ENCODE measurements at places on chromosomes 11 and 22.
A peak's percentile ranks its signal among the peaks of the same experiment; 100 is the strongest.

DNA sequence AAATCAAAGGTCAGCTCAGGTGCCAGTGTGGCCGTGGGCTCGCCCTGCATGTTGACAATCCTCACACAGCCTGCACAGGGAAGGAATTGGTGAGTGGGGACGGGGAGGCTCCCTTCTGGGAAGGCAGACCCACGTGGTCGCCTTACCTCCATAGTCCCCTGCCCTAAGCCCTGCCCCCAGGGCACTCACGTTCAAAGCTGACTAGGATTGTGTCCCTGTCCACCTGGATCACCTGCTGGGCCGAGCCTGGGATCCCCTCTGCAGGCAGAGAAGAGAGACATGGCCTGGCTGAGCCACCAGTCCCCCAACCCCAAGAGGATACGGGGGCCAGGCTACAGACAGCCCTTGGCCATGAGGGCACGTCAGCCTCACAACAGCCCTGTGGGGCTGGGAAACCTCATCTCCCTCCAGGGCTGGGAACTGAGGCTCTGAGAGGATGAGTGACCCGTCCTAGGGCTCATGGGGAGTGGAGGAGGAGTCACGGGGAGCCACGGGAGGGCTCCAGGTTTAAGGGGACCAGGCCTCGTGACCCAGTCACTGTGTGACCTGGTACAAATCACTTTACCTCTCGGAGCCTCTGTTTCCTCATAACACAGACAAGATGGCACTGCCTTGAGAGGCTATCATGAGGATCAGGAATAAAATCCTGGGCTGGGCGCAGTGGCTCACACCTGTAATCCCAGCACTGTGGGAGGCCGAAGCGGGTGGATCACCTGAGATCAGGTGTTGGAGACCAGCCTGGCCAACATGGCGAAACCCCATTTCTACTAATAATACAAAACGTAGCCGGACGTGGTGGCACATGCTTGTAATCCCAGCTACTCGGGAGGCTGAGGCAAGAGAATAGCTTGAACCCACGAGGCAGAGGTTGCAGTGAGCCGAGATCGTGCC lies 12.1 kb upstream of the SF1 start:
- no peak for DNase-seq

DNA sequence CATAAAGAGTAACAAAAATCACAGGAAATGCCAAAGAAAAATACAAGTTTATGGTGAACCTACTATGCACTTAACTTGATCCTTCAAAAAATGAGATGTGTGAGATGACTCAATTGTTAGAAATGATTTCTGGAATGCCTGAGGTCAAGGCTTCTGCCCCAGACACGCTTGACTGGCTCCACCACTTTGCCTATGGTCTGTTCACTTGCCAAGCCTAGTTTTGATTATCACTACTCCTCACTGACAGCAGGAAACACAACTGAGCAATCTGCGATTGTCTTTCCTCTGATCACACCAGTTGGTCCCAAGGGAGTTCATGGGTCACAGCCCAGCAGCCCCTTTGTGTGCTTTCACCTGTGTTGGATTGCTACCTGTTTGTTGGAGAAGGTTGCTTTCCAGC lies 20.6 kb upstream of the PRDM10 start:
- no peak for DNase-seq

GRCh38 chr11:61164606-61165424 lies 3.6 kb upstream of the VPS37C start:
- DNase-seq, result no peak

- no peak for DNase-seq
Observed at GRCh38 chr11:35322318-35322979, 96.9 kb downstream of the SLC1A2 start.

GRCh38 chr11:93908689-93909088 lies 58.3 kb upstream of the VSTM5 start:
- DNase-seq, result no peak

- DNase-seq, result no peak
Observed at GRCh38 chr22:26894766-26895485, 237.5 kb downstream of the MIAT start.

DNA sequence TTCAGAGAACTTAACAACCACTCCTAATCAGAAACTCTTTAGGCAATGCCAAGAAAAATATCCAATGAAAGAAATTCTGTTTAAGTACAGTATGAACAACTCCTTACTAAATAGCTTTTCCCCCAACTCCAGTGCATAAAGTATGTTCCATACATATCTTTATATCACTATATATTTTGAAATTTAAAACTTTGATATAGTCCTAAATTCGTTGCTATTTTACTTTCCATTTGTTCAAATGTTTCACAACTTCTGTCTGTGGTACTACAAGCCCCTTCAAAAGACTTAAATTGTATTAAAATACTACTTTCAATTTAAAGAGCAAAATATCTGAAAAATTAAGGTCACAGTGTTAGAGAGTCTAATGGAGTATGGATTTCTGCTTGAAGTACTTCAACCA lies 52.6 kb downstream of the STK33 start:
- DNase-seq, result no peak

DNA sequence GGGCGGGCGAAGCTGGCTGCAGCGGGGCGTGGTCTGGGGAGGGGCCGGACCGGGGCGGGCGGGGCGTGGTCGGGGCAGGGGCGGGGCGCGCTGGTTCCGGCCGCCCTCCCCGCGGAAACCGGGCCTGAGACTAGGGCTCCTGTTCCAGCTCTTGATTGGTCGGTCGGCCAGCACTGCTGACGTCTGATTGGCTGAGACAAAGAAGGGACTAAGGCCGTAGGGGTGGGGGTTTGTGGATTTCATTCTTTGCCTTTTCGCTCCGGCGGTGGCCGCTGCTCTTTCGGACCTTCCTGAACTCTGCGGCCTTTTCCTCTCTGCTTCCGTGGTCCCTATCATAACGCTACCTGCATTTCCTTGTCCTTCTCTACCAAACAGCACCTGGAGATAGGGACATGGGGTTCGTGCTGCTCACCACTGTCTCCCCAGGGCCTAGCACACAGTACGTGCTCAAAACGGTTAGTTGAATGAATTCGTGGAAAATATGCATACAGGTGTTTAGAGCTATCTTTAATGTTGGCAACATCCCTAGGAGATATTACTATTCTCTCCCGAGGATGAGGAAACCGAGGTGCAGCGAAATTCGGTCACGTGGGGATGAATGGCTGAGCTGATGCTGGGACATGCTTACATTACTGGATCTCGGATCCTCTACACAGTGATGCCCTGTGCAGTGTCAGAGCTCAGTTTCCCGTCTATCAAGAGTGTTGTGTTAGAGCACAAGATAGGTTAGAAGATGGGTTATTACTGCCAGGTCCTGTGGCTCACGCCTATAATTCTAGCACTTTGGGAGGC lies 62.8 kb downstream of the NFAM1 start:
- peak; percentile 63 for DNase-seq

GRCh38 chr11:75103380-75104026 lies 6.8 kb upstream of the OR2AT4 start:
- DNase-seq, result no peak

DNA sequence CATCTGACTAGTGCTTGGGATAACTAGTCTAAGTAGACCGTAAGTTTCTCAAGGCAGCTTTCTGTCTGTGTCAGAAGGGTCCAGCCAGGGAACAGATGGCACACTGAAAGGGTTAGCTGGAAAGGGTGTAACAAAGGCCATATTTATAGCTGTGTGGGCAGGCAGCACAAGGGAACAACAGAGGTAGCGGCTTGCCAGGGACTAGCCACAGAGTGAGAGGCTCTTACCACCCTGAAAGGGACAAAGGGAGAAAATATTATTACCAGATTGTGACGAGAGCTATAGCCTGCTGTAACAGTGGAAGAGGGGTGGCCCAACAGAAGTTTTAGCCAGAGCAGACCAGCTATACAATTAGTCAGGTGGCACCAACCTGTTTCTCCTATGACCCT lies 129.4 kb downstream of the CCDC34 start:
- no peak for DNase-seq

GRCh38 chr22:38655519-38656255 lies 505 bp downstream of the FAM227A start:
- no peak for DNase-seq

Measured in stimulated activated CD4-positive, alpha-beta T cell treated with anti-CD3 and anti-CD28 coated beads, Interleukin-1b, Interleukin-23, amount 100 ng/mL, for 1 hour (primary cell).